Astrocyte (in vitro differentiated cells and primary cell): ENCODE measurements at places on chromosomes 2 and 18. TPM values are rescaled to one million over a fixed set of nuclear protein-coding genes. Genes with fewer than 3 reads are reported as not detected.

The THSD7B gene
- total RNA-seq: 0.14 and 0.18 TPM in 2 replicates

The NR4A2 gene
- 1.2 and 1.3 TPM in 2 replicates for total RNA-seq

The CYTIP gene
- total RNA-seq: 0.12 and 0.16 TPM in 2 replicates

The ABCG5 gene
- total RNA-seq: not detected in 2 replicates

The AMER3 gene
- 0.07 TPM in 1 of 2 replicates, not detected in the other for total RNA-seq

The TRIM43B gene
- total RNA-seq: 0.91 TPM in 1 of 2 replicates, not detected in the other

The GKN1 gene
- total RNA-seq: not detected in 2 replicates

The MC4R gene
- total RNA-seq: not detected in 2 replicates

The RPRM gene
- 0.53 and 0.86 TPM in 2 replicates for total RNA-seq

The IKZF2 gene
- 9.9 and 15.5 TPM in 2 replicates for total RNA-seq

The SLC9A4 gene
- total RNA-seq: 0.07 and 0.09 TPM in 2 replicates

The GALNT5 gene
- 2.2 and 3.1 TPM in 2 replicates for total RNA-seq

The PLGLB1 gene
- total RNA-seq: 0.59 and 1.8 TPM in 2 replicates

The PRPF40A gene
- total RNA-seq: 126 and 131 TPM in 2 replicates

The UGT1A7 gene
- not detected in 2 replicates for total RNA-seq

The MATN3 gene
- 11.4 and 13.3 TPM in 2 replicates for total RNA-seq

The ALPG gene
- total RNA-seq: 0.19 and 0.27 TPM in 2 replicates

The MGAT4A gene
- 1.2 and 1.7 TPM in 2 replicates for total RNA-seq

The ZSWIM2 gene
- total RNA-seq: not detected in 2 replicates

The C2orf74 gene
- total RNA-seq: 9.0 and 11.5 TPM in 2 replicates

The SLC4A5 gene
- 0.36 and 0.41 TPM in 2 replicates for total RNA-seq

The AQP12A gene
- not detected in 2 replicates for total RNA-seq

The RAX gene
- total RNA-seq: not detected in 2 replicates

The UGT1A3 gene
- total RNA-seq: not detected in 2 replicates

The TEX44 gene
- total RNA-seq: not detected in 2 replicates

The SNED1 gene
- total RNA-seq: 0.23 and 0.48 TPM in 2 replicates

The PIGN gene
- total RNA-seq: 17.1 and 20.0 TPM in 2 replicates

The UGT1A6 gene
- not detected in 2 replicates for total RNA-seq

The NTSR2 gene
- not detected in 2 replicates for total RNA-seq

The ZAP70 gene
- total RNA-seq: 0.14 and 0.73 TPM in 2 replicates

The TDRD15 gene
- not detected in 2 replicates for total RNA-seq

The TGFA gene
- 0.55 and 1.4 TPM in 2 replicates for total RNA-seq

The SOX11 gene
- 15.1 and 19.2 TPM in 2 replicates for total RNA-seq

The FASTKD2 gene
- total RNA-seq: 20.8 and 21.7 TPM in 2 replicates

The SEC11C gene
- 38.0 and 39.9 TPM in 2 replicates for total RNA-seq

The TRIM43 gene
- total RNA-seq: 0.70 TPM in 1 of 2 replicates, not detected in the other

The LOXL3 gene
- 17.6 and 33.8 TPM in 2 replicates for total RNA-seq

The RNF144A gene
- total RNA-seq: 2.9 and 4.9 TPM in 2 replicates

The GAREM1 gene
- 9.0 and 9.9 TPM in 2 replicates for total RNA-seq

The DYSF gene
- total RNA-seq: 123 and 140 TPM in 2 replicates

The ATP6V1C2 gene
- total RNA-seq: 0.14 TPM in 1 of 2 replicates, not detected in the other

The TRPM8 gene
- total RNA-seq: 0.31 and 0.95 TPM in 2 replicates

The RIT2 gene
- not detected in 2 replicates for total RNA-seq

The SERPINB4 gene
- total RNA-seq: not detected in 2 replicates

The SAG gene
- total RNA-seq: not detected in 2 replicates

The DES gene
- total RNA-seq: 5.2 and 5.4 TPM in 2 replicates

The NEB gene
- 0.82 and 0.94 TPM in 2 replicates for total RNA-seq

The KCNS3 gene
- total RNA-seq: 0.84 and 1.7 TPM in 2 replicates

The ACMSD gene
- total RNA-seq: not detected in 2 replicates

The RNF125 gene
- 1.8 and 1.9 TPM in 2 replicates for total RNA-seq

The CABYR gene
- 7.0 and 7.8 TPM in 2 replicates for total RNA-seq

The HOXD11 gene
- total RNA-seq: not detected in 2 replicates

The TIMM21 gene
- total RNA-seq: 24.9 and 25.1 TPM in 2 replicates

The TBR1 gene
- not detected in 2 replicates for total RNA-seq

The SERPINB11 gene
- total RNA-seq: not detected in 2 replicates

The TEKT4 gene
- total RNA-seq: not detected in 2 replicates
